ENCODE measurements at places on chromosomes 13 and 19.

- no peak for DNase-seq
Observed at GRCh38 chr13:61874970-61875579, 459.4 kb upstream of the PCDH20 start.

DNA sequence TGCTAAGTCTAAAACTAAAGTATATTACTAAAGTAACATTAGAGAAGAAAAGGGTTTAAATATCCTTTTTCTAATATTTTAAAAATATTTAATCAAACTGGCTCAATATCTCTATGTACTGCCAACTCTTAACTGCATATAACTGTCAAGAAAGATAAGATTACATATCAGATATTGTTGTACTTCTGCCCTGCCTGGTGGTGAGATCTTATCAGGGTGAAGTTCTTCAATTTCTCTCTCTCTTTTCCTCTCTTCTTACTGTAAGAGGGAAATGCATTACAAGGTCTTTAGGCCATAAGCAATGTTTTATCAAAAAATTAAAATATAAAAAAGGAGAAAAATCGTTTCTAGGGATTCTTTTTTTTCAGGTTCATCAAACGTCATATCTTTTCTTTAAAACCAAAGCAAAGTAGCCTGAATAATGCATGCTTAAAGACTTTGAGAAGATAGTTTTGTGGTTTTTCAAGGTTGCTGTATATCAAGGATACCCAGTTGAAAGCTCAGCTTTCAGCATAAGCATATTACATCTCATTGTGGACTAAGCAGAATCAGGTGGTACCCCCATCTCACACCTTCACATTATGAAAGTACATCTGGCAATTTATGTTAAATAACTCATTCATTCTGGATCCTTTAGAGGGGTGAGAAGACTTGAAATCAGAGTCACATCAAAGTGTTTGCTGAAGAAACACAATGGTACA lies 1625.7 kb upstream of the SLC10A2 start:
- DNase-seq, result no peak

DNA sequence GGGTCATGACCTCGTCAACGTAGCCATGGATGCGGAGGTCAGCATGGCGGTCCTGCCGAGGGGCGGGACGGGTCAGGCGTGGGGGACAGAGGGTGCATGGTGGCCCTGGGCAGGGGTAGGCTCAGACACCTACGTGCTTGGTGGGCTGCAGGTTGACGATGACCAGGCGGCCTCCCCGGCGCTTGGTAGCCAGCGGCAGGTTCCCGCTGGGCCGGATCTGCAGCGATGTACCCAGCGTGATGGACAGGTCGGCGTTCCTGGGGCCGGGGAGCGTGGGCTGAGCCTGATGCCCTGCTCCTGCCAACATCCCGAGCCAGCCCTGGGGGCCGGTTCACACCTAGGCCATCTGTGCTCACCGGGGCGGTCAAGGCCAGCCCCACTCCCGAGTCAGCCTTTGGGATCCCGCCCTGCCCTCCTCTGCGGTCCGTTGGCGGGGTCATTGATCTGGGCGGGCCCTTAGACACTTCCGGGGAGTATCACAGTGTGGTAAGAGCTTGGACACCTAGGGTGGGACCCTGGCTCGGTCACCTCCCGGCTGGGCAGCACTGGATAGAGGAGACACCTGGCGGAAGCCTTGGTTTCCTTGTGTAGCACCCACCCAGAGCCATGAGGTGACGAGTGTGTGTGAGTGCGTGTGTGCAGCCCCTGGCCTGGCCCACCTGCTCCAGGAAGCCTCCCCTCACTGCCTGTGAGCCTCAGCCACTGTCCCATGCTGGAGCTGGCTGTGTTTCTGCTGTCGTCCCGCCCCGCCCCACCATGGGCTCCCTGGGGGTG lies 7.3 kb downstream of the SIRT6 start:
- DNase-seq, result no peak

DNA sequence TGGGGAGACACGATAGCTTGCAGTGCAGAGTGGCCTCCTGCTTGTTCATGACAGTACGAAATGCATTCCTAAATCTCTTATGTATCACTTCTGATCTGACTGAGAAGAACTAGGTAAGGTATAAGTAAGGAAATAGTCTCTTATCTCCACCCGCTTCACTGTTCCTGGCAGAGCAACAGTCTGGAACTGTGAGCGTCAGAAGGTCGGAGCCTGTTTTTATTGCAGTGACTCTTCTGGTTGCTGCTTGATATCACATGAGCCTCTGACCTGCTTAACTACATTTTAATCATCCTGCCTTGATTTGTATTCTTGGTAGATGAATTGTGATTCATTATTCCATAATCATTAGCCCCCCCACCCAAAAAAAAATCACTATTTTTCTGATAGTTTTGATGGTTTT lies 69.0 kb downstream of the COL4A2 start:
- DNase-seq, result no peak

Measured in stimulated activated CD8-positive, alpha-beta memory T cell treated with anti-CD3 and anti-CD28 coated beads, Interleukin-7, amount 100 ng/mL, for 24 hours (primary cell).